ENCODE measurements at places on chromosomes 2 and 18. TPM values are rescaled to one million over a fixed set of nuclear protein-coding genes. Genes with fewer than 3 reads are reported as not detected.

Gene ESPNL
- not detected for total RNA-seq

Gene ROCK1
- total RNA-seq = 105 TPM

Gene NDUFV2
- total RNA-seq = 102 TPM

Gene AQP4
- 57.9 TPM for total RNA-seq

Gene FARP2
- 47.0 TPM for total RNA-seq

Gene C2orf42
- total RNA-seq = 30.4 TPM

Gene NFATC1
- total RNA-seq = 0.94 TPM

Gene DGUOK
- 56.3 TPM for total RNA-seq

Gene OSBPL6
- total RNA-seq = 34.4 TPM

Gene ALPI
- total RNA-seq = not detected

Gene GKN2
- not detected for total RNA-seq

Gene PARD6G
- total RNA-seq = 11.6 TPM

Gene ABCA12
- total RNA-seq = 0.63 TPM

Gene CCDC141
- total RNA-seq = 3.4 TPM

Gene MALT1
- total RNA-seq = 50.1 TPM

Gene ARHGAP15
- 19.4 TPM for total RNA-seq

Gene RAB6C
- total RNA-seq = 0.63 TPM

Gene ABCG8
- total RNA-seq = 0.31 TPM

Gene GBX2
- total RNA-seq = not detected

Gene M1AP
- total RNA-seq = not detected
